ENCODE measurements at places on chromosomes 5 and 9.
A peak's percentile ranks its signal among the peaks of the same experiment; 100 is the strongest.

- DNase-seq, result no peak
Observed at GRCh38 chr5:39452846-39453245, 28.1 kb upstream of the DAB2 start.

GRCh38 chr5:130747556-130747955 is 417.5 kb downstream of the HINT1 start:
- no peak for DNase-seq

GRCh38 chr9:3281399-3281798 is 244.4 kb downstream of the RFX3 start:
- DNase-seq, result no peak

DNA sequence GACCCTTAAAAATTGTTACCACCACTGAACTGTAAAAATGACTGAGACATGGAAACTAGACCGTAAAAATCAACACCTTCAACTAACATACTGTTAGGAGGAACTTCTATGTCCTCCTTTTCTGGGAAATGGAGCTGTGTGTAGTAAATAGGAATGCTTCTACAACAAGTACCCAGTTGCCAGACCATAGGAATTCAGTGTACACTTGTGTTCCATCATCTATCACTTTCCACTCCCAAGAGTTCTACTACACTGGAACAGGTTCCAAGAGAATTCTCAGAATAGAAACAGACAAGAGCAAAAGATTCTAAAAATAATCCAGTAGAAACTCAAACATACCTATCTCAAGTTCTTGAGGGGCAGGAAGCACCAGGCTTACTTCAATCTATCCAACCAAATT is 23.6 kb downstream of the UBAP2 start:
- DNase-seq, result no peak

- DNase-seq, result no peak
Observed at GRCh38 chr9:18438300-18438925, 35.5 kb upstream of the ADAMTSL1 start.

- DNase-seq, result no peak
Observed at GRCh38 chr5:158736150-158736870, 363.4 kb downstream of the EBF1 start.

DNA sequence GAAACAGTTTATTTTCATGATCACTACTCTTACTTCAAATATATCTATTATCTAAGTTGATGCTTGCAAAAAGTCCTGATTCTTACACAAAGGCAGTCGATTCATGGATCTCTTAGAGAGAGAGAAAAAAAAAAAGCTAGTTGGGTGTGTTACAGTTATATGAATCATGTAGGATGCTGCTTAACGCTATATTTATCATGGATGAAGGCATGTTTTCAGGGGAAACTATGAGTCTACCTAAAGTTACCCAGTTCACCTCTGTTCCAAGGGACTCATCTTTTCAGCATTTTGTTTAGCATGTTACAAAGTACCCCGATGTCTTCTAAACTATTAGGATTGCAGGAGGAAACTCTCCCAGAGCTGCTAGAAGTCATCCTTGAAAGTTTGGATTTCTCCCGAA is 13.5 kb downstream of the TMC1 start:
- DNase-seq, result no peak

DNA sequence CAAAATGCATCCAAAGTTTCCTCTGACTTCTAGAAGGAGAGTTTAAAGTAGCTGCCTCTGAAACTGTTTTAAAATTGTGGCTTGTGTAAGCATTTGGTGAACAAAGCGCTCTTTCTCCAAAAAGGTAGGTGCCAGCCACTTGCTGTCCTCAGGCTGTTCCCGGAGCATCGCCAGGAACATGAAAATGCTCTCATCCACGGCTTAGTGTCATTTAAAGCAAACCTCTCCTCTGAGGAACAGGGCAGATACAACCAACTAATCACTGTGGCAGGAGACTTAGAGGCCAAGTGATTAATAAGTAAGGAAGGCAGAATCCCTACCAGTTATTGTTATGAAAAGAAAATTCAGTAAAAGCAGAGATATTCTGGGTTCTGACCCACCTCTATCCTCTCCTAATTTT is 165.6 kb downstream of the DCP2 start:
- no peak for DNase-seq

GRCh38 chr9:26516773-26517343 is 375.7 kb downstream of the CAAP1 start:
- no peak for DNase-seq

DNA sequence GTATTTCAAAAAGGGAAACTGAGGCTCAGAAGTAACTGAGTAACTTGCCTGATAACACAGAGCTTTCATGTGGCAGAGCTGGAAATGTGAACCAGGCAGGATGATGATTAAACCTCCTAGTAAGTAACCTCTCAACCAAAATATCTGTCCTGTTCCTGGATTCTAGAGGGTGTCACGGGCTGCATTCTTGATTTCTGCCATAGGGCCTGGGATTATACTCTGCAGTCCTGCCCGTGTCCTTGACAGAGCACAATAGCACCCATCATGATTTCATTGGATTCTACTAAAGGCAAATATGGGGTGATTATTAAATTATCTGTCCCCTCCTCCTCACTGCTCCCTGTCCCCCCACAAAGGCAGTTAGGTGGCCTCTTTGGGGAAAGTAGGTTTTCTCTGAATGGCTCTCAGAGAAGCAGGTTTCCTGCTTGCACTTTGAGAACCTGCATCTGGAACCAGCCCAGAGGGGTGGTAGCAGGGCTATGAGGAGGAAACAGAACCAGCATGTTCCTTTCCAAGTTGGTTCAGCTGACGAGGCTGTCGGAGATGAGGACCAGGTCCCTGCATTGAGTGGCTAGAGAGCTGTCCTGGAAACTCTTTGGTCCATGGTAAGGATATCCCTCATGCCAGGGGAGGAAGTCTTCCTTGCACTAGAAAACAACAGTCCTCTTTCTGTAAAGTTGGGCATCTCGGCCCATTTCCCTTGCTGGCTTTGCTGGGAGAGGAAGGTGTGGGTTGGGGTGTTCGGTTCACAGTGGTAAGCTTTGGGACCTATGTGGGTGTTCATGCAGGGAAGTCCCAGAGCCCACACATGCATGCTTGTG is 36.6 kb downstream of the PPARGC1B start:
- no peak for DNase-seq

DNA sequence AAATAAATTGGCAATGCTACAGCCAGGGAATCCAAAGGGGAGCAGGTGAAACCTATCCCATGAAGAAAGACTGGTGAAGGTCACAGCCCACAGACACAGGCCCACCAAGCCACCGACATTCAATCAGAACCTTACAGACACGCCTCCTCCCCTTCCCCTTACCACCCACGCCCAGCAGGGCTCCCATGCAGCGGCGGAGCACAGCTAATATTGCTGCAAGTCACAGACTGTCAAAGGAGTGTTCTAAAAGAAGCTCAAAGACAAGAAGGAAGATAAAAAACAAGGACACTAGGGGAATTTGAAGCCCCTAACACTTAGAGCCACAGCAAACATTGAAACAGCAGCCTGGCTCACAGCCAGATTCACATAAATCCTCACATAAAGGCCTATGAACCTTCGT is 91.2 kb downstream of the MED10 start:
- no peak for DNase-seq

DNA sequence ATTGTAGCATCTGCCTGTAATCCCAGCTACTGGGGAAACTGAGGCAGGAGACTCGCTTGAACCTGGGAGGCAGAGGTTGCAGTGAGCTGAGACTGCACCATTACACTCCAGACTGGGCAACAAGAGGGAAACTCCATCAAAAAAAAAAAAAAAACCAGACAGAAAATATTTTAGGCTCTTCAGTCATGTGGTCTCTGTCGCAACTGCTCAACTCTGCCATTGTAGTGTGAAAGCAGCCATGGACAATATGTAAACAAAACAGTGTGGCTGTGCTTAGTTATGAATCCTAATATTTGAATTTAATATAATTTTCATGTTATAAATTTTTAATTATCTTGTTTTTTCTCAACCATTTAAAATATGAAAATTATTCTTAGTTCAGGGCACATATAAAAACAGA is 38.4 kb downstream of the ZFAND5 start:
- no peak for DNase-seq

- no peak for DNase-seq
Observed at GRCh38 chr9:134051319-134051718, 16.5 kb downstream of the BRD3 start.

- DNase-seq, result no peak
Observed at GRCh38 chr5:102663749-102664530, 91.2 kb upstream of the PAM start.

DNA sequence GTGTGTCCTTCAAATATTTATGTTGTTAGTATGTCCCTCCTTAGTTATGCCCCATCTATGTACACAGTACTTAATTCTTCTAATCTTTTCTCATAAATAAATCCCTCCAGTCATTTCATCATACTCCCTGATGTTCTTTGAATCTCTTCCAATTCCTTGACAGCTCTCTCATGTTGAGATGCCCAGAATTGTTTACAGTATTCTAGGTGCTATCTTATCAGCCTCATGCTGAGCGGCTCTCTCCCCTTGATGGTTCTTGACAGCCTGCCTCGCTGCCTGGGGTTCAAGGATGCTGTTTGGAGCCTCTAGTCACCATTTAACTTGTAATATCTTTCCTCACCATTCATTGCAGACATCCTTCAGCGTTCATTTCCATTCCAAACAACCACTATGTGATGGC is 799.2 kb downstream of the BRINP1 start:
- no peak for DNase-seq

GRCh38 chr9:113580041-113580953 is 116.8 kb downstream of the RGS3 start:
- peak; percentile 85 for DNase-seq

DNA sequence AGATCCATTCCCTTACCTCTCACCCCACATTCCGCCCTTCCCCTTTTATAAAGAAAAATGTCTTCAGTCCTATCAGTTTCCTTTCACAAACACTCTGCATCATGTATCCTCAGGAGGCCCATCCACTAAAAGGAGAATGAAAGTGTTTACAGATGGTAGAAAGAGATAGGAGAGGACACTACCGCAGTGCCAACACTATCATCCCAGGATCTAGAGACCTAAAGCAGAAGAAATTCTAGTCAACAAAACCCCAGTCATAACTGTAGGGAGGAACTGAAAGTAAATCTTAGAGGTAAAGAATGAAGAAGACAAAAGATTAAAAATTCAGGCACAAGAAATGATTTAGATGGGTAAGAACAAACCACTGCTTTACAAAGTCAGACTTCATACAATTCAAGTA is 114.1 kb downstream of the MLLT3 start:
- no peak for DNase-seq

DNA sequence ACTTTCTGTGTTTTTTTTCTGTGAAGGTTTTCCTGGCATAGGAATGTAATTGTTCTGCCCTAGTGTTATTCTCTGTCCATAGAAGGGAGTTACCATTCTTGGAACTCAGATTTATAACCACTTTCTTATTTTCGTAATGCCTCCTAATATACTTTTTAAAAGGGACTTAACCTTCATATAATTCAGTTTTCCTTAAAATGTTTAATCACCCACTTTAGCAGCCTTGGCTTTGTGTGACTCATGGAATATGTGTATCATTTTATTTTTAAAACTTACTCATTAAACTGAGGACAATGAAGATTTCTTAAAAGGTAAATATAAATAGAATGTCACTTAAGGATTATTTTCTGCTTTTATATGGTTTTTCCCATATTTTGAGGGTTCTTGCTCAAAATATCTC is 50.0 kb downstream of the RAI14 start:
- no peak for DNase-seq

DNA sequence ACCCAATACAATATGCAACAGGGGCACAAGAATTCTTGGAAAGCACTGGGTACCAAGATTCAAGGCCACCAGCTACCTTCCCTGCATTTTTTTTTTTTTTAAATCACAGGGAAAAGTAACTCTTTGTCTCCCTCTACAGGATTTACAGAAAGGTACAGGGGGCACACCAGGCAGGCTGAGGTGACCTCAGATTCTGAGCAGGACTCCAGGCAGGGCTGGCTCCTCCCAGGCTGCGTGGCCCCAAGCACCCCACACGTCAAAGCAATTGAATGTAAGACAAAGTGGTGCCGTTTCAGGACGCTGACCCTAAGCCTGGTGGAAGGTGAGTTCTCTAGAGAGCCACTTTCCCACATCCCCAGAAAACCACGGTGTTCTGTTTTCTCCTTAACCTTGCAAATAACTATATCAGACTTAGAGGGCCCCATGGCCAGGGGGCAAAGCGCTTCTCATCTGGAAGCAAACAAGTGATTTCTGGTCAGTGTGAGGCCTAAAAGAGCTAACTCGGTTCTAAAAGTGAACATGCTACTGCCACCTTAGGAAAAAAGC is 222.6 kb downstream of the ROR2 start:
- DNase-seq, result peak; percentile 31

DNA sequence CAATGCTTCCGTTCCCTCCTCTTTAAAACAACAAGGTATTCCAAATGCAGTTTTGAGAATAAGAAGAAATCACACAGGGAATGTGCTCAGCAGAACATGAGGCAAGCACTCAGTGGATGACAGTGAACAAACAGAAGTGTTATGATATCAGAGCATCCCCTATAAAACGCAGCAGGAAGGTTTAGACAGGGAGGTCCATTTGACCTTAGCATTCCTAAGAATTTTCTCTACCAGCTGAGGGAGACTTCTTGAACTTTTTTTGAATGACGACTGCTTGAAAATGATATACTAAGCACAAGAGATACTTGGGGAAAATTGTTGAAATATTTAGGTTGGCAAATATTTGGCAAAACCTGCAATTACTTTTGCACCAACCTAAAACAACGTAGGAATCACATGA is 3.9 kb downstream of the AMACR start:
- no peak for DNase-seq

- DNase-seq, result no peak
Observed at GRCh38 chr5:122311497-122311960, 508 bp upstream of the SNCAIP start.

- DNase-seq, result peak; percentile 52
Observed at GRCh38 chr5:135034236-135034962, 371 bp upstream of the PITX1 start.

DNA sequence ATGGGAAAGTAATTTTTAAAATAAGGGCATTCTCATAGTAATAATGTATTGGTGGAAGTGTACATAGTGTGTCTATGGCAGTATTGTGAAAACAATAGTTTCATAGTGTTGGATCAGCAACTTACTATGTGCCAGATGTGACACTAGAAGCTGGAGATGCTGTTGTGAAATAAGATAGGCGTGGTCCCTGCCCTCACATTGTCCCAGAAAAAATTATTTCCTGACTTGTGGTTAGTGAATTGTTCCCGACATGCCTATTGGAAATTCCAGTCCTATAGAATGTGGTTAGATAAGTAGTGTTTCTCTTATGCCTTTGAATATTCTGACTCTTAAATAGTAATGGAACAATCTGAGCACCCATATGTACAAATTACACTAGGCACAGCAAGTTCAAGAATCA is 55.3 kb upstream of the MTAP start:
- DNase-seq, result no peak

DNA sequence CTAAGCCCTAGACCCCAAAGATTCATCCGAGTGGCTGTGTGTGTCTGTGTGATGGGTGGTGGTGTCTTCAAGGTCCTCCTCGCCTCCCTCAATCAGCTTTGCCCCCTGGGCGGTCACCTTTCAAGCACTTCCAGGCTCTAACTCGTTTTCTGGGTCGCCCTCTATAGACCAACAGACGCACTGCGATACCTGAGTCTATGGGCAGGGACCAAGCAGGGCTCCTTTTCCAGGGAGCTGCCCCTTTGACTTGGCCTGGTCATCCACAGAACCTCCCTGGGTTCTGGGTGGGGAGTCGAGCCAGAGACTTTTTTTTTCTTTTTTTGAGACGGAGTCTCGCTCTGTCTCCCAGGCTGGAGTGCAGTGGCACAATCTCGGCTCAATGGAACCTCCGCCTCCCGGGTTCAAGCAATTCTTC is 1.1 kb downstream of the SLC27A4 start:
- DNase-seq, result peak; percentile 76

Data from activated CD4-positive, alpha-beta T cell treated with anti-CD3 and anti-CD28 coated beads, Interleukin-2, amount 50 U/mL, for 48 hours (primary cell).